Stimulated activated CD4-positive, alpha-beta T cell treated with anti-CD3 and anti-CD28 coated beads, TNF-alpha, amount 100 ng/mL, for 1 hour (primary cell): ENCODE measurements at places on chromosomes 6 and 20.

GRCh38 chr6:75402296-75402695 is 91.3 kb downstream of the FILIP1 start:
- no peak for DNase-seq

DNA sequence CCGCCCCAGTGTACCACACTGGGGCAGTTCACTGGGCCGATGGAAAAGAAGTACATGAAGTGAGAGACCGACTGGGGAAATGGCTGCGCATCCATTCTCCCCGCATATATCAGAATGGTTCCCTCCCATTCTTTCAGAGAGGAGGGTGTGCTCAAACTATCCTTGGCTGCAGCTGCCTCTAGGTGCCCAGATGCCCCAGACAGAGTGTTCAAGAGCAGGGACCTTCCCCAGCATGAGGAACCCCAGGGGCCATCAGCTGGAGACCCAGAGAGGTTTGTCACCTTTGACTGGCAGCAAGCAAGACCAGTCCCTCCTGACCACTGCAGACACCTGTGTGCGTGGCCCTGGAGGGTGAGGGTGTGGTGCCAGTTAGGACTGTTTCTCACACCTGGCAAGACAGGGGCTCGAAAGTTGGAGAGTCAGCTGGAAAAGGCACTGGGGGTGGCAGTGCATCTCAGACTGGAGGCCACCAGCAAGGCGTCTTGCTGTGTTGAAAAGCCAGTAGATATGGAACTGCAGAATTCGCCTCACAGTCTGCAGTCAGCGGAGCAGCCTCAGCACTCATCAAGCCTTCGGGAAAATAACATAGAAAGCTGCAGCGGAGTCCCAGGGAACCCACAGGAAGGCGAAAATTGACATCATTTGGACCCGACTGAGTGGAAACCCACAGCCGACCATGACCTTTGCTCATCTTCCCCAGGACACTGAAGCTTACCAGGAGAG is 76.7 kb downstream of the GPR6 start:
- no peak for DNase-seq

DNA sequence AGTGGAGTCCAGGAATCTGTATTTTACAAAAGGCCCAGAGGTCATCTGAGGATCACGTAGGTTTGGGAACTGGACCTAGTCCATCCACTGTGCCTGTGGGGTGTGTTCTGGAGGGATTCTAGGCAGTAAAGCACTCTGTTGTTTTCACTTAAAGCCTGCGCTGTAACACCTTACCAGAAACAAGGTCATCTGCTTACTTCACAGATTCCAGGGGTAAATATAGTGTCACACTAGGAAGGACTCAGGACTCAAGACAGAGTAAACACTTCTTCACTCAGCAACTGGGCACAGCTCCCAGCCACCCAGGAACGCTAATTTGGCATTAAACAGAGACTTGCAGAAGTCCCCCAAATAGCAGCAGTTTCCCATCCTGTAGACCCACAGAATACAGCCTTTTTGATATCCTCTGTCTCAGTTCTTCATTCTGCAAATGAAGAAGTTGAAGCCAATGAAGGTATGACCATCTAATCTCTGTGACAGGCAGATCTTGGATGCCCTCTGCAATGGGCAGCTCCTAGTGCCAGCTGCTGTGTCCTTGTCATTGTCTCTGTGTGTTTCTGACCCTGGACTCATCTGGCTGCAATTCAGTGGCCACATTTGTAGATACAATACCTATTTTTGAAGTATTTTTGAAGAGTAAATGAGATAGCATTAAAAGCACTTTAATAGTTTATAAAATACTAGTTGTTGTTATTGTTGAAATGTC is 129.1 kb downstream of the SLC24A3 start:
- no peak for DNase-seq

DNA sequence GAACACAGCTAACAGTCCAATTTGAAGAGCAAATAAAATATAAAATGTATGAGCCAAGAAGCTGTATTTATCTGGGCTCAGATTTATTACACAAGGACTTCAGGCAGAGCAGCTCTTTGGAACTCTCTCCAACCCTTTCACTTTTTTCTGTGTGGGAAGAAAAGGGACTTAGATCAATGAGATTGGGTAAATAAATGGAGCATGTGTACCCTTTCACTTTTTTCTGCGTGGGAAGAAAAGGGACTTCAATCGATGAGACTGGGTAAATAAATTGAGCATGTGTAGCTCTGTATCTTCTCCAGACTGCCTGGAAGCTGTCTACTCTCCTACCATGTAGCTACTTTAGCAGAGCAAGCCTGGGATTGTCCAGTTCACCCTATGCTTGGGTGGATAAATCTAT is 10.7 kb downstream of the SLC17A3 start:
- DNase-seq, result no peak

DNA sequence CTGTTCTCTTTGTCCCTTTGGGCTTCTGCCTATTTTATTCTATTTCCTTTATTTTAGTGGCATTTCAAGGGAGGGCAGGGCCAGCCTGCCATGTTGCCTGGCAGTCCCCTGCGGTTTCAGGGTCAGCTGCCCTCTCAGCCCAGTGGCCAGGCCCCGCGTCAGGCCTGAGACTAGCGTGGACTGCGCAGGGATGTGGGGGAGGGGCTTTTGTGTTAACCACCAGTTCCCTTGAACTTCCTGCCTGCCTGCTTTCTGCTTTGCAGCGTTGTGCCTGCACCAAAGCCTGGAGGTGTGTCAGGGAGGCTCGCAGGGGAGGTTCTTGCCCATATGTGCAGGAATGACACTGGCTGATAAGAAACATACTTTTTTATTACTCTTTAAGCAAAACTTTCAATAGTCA is 157.6 kb downstream of the SLC35B3 start:
- DNase-seq, result no peak

GRCh38 chr6:33840048-33840926 is 36.5 kb upstream of the MLN start:
- DNase-seq, result peak; percentile 10

- no peak for DNase-seq
Observed at GRCh38 chr6:157561929-157562810, 181.2 kb downstream of the ZDHHC14 start.

- no peak for DNase-seq
Observed at GRCh38 chr6:1815827-1816452, 206.2 kb downstream of the FOXC1 start.
